ENCODE measurements at places on chromosomes 1 and 21.
A peak's percentile ranks its signal among the peaks of the same experiment; 100 is the strongest.

- no peaks in the 10 kb centered on the region for H3K27me3 ChIP-seq
- DNase-seq, result no peak
- no peak overlapping the region for H3K27ac ChIP-seq
- no peak overlapping the region for H3K4me3 ChIP-seq
- no peaks in the 10 kb centered on the region for H3K36me3 ChIP-seq
Measured at GRCh38 chr21:17195976-17196375, 316.9 kb upstream of the CXADR start.

GRCh38 chr1:15260418-15261154 lies 13.6 kb downstream of the FHAD1 start:
- no peak overlapping the region for H3K27ac ChIP-seq
- no peaks in the 10 kb centered on the region for H3K4me1 ChIP-seq
- no peak overlapping the region for H3K4me3 ChIP-seq
- no peak for DNase-seq
- peaks cover 6% of the 10 kb centered on the region for H3K27me3 ChIP-seq
- H3K36me3 ChIP-seq, result peaks cover 1% of the 10 kb centered on the region

DNA sequence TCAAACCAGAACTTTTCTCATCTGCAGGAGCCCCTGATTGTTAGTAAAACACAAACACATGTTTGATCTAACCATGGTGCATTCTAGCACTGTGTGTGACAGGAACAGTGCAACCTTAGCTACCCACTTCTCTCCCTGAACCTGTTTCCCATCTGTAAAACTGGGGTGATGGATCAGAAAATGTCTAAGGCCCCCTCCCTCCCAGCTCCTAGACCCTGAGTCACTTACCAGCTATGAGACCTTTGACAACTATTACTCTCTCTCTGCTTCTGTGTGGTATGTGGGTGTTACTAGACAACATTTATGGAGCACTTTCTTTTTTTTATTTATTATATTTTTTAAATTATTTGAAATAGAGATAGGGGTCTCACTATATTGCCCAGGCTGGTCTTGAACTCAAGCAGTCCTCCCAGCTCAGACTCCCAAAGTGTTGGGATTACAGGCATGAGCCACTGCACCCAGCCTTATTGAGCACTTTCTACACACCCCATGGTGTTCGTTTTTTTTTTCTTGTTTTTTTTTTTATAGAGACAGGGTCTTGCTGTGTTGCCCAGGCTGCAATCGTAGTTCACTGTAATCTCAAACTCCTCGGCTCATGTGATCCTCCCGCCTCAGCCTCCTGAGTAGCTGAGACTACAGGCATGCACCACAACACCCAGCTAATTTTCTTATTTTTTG lies 2.6 kb downstream of the INPP5B start:
- H3K4me3 ChIP-seq, result no peak overlapping the region
- H3K36me3 ChIP-seq, result peaks cover 3% of the 10 kb centered on the region
- H3K4me1 ChIP-seq, result peaks cover 15% of the 10 kb centered on the region

DNA sequence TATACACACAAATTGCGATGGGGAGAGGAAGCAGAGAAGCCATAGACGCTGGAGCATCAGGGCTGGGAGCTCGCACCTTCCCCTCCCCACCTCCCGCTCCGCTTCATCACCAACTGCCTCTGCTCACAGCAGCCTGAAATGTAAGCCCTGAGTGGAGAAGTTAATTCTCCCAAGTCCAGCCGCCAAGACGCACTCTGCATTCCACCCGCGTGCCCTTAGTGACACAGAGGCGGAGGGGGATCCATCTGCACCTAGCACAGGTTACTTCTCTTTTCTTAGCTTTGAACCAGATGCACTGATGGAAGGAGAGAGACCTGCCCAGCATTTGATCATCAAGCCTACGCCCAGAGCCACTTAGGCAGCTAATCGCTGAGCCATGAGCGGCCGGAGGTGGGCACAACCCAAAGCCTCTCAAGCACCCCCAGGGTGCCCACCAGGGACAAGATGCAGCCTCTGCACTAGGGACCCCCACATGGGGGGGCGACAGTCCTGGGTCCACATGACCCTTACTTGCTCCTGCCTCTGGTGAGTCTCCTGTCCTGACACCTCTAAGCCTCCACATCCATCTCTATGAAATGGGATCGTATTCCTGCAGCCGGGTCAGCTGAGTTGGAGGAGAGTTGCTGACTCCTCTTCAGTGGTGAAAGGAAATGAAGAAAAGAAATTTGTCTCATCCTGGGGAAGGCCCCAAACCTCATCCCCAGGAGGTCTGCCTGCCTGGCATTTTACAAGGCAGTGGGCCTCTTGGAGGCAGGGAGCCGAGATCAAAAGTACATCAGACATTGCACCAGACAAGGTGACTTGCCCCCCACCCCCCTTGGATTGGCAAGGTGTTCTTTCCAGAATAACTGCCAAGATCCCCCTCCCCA lies 316.2 kb downstream of the MATN1 start:
- peak; percentile 5 for DNase-seq
- H3K4me3 ChIP-seq, result no peak overlapping the region
- H3K27me3 ChIP-seq, result peaks cover 31% of the 10 kb centered on the region
- no peaks in the 10 kb centered on the region for H3K36me3 ChIP-seq
- no peak overlapping the region for H3K27ac ChIP-seq

DNA sequence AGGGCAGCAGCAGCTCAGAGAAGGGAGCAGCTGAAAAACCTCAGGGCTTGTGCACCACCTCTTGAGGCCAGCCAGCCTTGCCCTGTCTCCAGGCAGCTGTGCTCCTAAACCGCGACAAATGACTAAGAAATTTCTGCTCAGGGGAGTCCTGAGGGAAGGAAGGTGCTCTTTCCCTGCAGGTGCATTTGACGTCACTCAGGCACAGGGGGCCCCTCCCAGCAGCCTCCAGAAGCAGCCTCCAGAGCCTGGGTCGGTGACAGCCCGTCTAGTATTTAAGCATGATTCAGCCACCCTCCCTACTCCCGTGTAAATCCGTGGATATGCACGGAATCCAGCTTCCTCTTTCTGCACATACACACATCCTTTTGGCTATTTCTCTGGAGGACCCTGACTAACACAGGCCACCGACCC lies 560.5 kb downstream of the KIF26B start:
- H3K4me1 ChIP-seq, result no peaks in the 10 kb centered on the region
- no peaks in the 10 kb centered on the region for H3K27me3 ChIP-seq
- no peak for DNase-seq
- no peak overlapping the region for H3K4me3 ChIP-seq

- no peaks in the 10 kb centered on the region for H3K36me3 ChIP-seq
- no peak overlapping the region for H3K27ac ChIP-seq
- DNase-seq, result peak; percentile 79
- H3K27me3 ChIP-seq, result peaks cover 21% of the 10 kb centered on the region
Measured at GRCh38 chr1:22641906-22642636, 1.4 kb upstream of the C1QC start.

DNA sequence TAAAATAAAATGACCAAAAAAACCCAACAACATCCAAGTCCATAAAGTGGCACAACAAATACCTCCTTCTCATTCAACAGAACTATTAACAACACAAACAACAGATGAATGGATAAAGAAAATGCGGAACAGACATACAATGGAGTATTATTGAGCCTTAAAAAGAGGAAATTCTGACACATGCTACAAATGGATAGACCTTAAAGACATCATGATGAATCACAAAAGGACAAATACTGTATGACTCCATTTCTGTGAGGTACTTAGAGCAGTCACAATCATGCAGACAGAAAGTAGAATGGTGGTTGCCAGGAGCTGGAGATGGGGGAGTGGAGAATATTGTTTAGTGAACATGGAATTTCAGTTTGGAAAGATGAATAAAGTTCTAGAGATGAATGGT lies 42.6 kb downstream of the EYA3 start:
- H3K27me3 ChIP-seq, result no peaks in the 10 kb centered on the region
- no peak overlapping the region for H3K27ac ChIP-seq
- DNase-seq, result no peak
- H3K4me3 ChIP-seq, result no peak overlapping the region
- peaks cover 12% of the 10 kb centered on the region for H3K36me3 ChIP-seq

- no peaks in the 10 kb centered on the region for H3K36me3 ChIP-seq
- peaks cover 6% of the 10 kb centered on the region for H3K27me3 ChIP-seq
- no peak overlapping the region for H3K27ac ChIP-seq
- H3K4me1 ChIP-seq, result peaks cover 6% of the 10 kb centered on the region
Measured at GRCh38 chr1:177922209-177922608, 47.6 kb downstream of the SEC16B start.

- no peaks in the 10 kb centered on the region for H3K36me3 ChIP-seq
- no peaks in the 10 kb centered on the region for H3K27me3 ChIP-seq
- no peak for DNase-seq
Measured at GRCh38 chr1:194846488-194846887, 1660.1 kb upstream of the B3GALT2 start.

DNA sequence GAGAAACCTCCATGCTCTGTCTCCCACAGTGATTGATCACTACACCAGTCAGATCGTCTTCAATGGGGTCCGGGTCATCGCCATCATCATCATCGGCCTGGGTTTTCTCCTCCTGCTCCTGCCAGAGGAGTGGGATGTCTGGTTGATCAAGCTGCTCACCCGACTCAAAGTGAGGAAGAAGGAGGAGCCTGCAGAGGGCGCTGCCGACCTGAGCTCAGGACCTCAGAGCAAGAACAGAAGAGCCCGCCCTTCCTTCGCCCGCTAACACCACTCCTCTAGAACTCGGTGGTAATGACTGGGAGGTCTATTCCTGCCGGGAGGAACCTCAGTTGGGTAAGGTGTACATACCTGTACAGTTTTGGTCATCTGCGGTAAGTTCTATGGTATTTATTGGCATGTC lies 50.3 kb upstream of the COA6 start:
- no peaks in the 10 kb centered on the region for H3K36me3 ChIP-seq
- peaks cover 50% of the 10 kb centered on the region for H3K27me3 ChIP-seq
- H3K27ac ChIP-seq, result no peak overlapping the region
- no peak for DNase-seq
- H3K4me1 ChIP-seq, result no peaks in the 10 kb centered on the region
- no peak overlapping the region for H3K4me3 ChIP-seq

DNA sequence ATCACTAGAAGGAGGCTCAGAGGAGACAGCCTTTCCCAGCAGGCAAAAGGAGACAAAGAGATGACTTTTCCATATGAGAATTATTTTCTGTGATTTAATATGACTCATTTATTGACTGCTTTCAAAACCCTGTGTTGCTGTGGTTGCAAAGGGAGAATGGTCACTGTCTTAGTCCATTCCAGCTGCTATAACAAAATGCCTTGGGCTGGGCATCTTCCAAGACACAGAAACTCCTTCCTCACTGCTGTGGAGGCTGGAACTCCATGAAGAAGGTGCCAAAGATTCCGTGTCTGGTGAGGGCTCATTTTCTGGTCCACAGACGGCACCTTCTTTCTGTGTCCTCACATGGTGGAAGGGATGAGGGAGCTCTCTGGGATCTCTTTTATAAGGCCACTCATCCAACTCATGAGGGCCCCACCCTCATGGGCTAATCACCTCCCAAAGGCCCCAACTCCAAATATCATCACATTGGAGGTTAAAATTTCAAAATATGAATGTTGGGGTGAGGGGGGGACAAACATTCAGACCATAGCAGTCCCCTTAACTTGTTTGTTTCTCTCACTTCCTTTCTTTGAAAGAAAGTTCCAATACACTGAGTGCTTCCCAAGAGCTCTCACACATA lies 252.1 kb upstream of the RAB4A start:
- peaks cover 12% of the 10 kb centered on the region for H3K4me1 ChIP-seq
- no peak for DNase-seq
- no peak overlapping the region for H3K27ac ChIP-seq
- H3K36me3 ChIP-seq, result no peaks in the 10 kb centered on the region

DNA sequence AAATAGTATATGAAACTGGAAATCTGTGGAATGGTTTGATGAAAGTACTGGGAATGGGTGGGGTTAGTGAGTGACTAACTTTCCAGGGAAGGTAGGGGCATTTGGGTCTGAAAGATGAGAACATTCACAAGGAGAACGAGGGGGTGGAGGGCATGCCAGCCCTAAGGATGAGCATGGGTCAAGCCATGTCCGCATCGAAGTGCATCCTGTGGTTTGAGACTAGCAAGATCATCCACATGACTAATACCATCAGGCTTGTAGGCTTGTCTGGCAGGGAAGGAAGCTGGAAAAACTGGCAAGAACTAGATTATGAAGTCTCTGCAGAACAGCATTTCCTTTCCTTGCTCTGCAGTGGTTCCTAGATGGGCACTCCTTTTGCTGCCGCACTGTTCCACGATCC lies 70.4 kb upstream of the UBE2U start:
- H3K27ac ChIP-seq, result no peak overlapping the region
- DNase-seq, result no peak
- H3K27me3 ChIP-seq, result no peaks in the 10 kb centered on the region
- peaks cover 6% of the 10 kb centered on the region for H3K36me3 ChIP-seq
- H3K4me3 ChIP-seq, result no peak overlapping the region

DNA sequence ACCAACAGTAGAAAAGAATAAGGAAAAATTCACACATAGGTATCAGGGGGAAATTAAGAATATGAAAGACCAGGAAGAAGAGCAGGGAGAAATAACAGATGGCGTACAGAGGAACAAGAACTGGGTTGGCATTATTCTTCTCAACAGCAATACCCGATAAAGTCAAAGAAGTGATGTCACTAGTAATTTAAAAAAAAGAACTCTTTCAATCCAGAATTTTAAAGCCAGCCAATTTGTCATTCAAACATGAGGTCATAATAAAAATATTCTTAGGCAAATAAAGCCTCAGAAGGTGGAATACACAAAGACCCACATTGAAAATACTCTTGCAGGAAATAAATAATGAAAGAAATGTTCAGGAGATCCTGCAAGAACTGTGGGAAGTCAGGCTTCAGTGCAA lies 8.8 kb downstream of the NCMAP start:
- no peak for DNase-seq
- H3K27me3 ChIP-seq, result peaks cover 11% of the 10 kb centered on the region
- H3K36me3 ChIP-seq, result no peaks in the 10 kb centered on the region
- H3K27ac ChIP-seq, result no peak overlapping the region
- H3K4me1 ChIP-seq, result peaks cover 13% of the 10 kb centered on the region
- H3K4me3 ChIP-seq, result no peak overlapping the region

DNA sequence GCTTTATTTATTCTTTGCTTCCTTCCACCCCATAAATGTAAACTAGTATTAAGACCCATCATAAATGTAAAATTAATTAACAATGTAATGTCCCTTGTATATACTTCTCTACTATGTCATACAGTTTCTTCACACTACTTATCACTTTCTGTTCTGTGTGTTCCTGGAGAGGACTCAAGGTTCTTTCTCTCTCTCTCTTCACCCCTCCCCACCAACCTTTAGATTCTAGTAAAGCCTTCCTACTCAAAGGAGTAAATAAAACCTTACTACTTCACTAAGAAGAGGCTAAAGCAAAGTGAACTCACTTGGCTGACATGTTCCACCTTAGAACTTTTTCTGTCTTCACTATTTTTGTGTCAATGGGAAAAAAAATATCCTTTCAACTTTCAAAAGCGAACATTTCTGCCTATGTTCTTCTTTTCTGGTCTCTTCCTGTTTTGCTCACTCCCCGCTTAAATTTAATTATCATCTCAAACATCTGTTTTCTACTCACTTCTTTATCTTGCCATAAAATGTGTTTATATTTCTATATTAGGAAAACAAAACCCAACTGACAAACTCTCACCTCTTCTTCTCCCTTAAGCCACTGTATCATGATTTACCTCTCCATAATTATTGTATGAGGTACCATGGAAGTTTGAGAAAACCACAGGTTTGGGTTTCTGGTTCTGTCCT lies 260.3 kb downstream of the DPYD start:
- no peak overlapping the region for H3K4me3 ChIP-seq
- H3K27ac ChIP-seq, result no peak overlapping the region
- no peak for DNase-seq

Measured in progenitor cell of endocrine pancreas (in vitro differentiated cells).